SK-MEL-5 (cell line): ENCODE measurements at places on chromosomes 5 and 9.
A peak's percentile ranks its signal among the peaks of the same experiment; 100 is the strongest.

- DNase-seq: no peak
Measured at GRCh38 chr5:91632871-91633270, 249.8 kb upstream of the ARRDC3 start.

GRCh38 chr5:135851186-135851914 lies 16.9 kb downstream of the SLC25A48 start:
- DNase-seq: no peak

DNA sequence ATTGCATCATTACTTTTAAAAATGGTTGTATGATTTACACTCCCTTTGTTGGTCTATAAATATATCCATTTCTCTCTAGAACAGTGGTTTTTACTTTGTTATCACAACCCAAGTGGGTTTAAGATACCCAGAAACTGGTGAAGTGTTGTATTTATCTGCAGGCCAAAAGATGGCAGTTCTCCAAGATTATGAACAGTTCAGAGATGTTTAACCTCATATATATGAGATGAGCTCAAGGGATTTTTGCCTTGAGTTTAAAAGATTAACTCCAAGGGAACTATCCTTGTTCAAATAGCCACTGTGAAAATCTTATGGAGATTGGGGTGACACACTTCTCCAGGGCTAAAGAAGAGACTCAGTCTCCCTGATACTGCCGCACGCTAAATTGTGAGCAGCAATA lies 572.6 kb downstream of the TLE4 start:
- no peak for DNase-seq

- no peak for DNase-seq
Measured at GRCh38 chr5:127567026-127567768, 49.8 kb downstream of the PRRC1 start.

DNA sequence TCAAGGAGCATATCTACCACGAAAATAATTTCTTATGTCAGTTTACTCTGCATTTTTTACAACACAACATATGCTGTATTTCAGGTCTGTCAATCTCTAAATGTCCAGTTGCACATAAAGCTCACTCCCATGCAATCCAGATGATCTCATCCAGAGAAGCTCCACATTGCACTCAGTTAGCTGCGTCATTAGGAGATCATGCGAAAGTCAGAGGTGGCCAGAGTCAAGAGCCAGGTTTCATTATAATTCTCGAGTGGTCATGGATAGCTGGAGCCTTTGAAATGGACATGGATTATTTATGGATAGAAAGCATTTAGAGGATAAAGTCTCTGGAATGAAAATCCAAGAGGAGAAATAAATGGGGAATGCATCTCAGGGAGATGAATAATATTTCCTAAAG lies 232.3 kb downstream of the GAS1 start:
- DNase-seq: no peak

- DNase-seq: peak; percentile 73
Measured at GRCh38 chr5:151740336-151740942, 18.0 kb downstream of the ATOX1 start.
